ENCODE measurements at places on chromosomes 13 and 19.

GRCh38 chr19:38333245-38333644, 2.4 kb upstream of the CATSPERG start:
- no peak for DNase-seq

DNA sequence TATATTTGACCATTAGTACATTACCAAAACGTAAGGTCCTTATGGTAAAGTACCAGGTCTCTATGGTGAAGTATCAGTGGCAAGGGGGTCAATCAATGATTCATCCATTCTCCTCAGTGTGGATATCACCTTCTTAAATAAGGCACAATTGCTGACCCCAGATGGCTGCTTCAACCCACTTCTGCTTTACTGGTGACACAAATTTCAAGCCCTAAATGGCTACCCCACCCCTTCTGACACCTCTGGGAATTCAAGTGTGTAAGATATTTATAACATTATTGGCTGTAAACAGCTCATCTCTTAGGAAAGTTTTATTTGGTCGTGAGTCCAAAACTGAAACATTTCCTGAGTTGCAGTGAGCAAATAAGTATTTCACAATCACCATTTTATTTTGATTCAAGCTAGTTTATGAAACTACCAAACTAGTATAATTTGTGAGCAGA, 7.9 kb upstream of the WBP4 start:
- no peak for DNase-seq

GRCh38 chr19:51009061-51009891, 7.9 kb upstream of the KLK8 start:
- no peak for DNase-seq

- no peak for DNase-seq
These were observed 11.8 kb downstream of the PPP1R37 start for GRCh38 chr19:45104658-45105349.

DNA sequence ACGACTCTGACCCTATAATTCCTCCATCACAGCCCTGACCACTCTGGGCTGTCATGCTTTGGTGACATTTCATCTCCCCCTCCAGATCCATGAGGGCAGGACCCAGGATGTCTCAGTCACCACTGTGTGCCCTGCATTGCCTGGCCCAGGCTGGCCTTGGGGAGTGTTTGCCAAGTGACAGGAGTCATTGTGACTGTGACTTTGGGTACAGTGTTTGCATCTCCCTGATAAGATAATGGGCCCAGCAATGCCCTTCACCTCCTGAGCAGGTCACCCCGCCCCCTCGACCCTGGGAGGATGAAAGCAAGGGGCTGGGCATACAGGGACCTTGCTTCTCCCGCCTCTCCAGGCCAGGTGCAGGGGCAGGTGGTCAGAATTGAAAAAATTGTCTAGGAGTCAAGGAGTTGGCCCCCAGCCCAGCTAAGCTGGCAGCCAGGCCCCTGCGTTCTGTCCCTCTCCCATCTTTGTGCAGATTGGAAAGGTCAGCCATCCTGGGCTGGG, 5.9 kb upstream of the ATP4A start:
- no peak for DNase-seq

DNA sequence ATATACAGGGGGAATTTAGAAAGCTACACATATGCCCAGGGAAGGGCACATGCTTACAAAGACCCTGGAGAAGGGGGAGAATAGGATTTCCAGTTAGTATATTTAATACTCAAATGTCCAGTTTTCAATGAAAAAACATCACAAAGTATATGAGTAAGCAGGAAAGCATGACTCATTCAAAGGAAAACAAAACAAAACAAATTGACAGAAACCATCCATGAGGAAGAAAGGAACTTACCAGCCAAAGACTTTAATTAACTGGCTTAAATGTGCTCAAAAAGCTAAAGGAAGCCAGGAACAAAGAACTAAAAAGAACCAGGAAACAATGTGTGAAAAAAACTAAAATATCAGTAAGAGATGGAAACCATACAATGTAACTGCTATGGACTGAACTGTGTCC, 716.2 kb upstream of the ARGLU1 start:
- no peak for DNase-seq

GRCh38 chr13:58882516-58882915, 1251.0 kb downstream of the PCDH17 start:
- no peak for DNase-seq

- no peak for DNase-seq
These were observed 30.1 kb downstream of the ZAR1L start for GRCh38 chr13:32284927-32285632.

- DNase-seq: no peak
These were observed 7.1 kb upstream of the CIRBP start for GRCh38 chr19:1261798-1262622.

DNA sequence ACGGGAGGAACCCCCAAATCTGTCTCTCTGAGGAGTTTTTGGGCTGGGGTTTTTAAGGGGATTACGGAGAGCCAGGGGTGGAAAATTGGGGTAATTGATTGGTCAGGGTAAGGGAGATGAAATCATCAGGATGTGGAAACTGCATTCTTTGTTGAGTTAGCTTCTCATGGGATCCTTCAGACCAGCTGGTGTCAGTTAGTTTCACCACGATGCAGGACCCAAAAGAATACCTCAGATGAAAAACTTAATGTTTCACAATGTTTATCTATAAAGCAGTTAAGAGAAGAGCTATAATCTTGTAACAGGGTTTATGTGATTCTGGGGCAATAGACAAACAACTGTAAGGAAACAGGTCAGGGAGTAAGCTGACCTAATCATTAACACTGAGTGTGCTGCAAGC, 230.8 kb downstream of the POU4F1 start:
- DNase-seq: no peak

GRCh38 chr19:17529239-17530158, 18.1 kb downstream of the PGLS start:
- DNase-seq: no peak

DNA sequence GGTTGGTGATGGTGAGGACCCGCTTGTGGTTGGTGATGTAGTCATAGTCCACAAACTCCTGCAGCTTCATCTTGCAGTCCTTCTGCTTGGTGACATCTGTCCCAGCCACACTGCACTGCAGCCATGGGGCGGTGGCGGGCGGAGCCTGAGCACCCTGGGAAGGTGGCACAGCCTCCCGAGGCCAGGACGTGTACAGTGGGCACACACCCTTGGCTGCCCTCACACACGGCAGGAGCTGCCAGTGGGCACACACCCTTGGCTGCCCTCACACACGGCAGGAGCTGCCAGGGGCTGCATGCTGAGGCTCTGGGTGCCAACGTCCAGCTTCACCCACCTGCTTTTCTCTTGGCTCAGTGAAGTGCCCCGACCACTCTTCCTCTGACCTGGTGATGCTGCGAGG, 128.7 kb downstream of the TUBA3C start:
- DNase-seq: no peak

GRCh38 chr13:43266936-43267615, 243.7 kb downstream of the DNAJC15 start:
- DNase-seq: no peak

GRCh38 chr13:94345374-94346195, 133.9 kb downstream of the DCT start:
- DNase-seq: no peak

DNA sequence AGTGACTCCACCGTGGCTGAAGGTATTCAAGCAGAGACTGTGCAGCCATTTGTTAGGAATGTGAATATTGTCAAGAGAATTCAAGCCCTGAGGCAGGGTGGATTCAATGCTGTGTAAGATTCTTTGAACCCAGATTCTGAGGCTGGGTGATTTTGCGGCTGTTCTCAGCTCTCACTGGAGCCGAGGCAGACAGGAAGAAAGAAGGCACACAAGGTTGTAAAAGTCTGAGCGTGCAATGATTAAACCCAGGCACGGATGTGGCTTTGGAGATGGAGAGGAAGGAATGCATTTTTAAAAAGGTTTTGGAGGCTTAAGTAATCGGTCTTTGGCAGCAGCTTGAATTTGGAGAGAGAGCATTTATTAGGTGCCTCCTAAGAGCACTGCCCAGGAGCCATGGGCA, 187.9 kb downstream of the KATNAL1 start:
- DNase-seq: no peak

DNA sequence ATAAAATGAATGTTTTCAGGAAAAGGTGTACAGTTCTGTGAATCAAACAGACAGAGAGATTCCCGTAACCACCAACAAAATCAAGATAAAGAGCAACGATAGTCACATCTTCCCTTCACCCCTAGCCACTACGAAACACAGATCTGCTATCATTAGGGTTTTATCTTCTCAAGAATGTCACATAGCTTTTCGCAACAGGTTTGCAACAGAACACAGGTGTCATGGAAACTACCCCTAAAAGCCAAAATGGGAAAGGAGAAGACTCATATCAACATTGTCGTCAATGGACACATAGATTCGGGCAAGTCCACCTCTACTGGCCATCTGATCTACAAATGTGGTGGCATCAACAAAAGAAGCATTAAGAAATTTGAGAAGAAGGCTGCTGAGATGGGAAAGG, 11.1 kb downstream of the GPR42 start:
- no peak for DNase-seq

DNA sequence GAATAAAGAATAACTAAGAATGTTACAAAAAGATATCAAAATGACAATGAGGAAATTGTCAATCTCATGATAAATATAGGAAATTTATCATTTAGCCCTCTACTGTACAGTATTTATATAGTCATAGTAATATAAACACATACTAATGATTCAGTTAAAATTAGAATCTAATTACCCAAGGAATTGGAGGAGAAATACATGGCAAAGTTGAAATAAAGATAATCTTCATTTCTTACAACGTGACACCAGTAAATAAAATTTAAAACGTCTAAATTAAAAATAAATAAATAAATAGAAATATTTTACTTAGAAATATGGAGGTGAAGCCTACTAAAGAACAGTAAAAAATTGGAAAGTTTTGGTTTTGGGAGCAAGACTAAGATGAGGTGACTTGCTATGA, 2163.1 kb upstream of the PCDH20 start:
- DNase-seq: no peak
